ENCODE measurements at places on chromosomes 16 and 17. TPM values are rescaled to one million over a fixed set of nuclear protein-coding genes. Genes with fewer than 3 reads are reported as not detected.

The KCNJ18 gene
- not detected for total RNA-seq

GRCh38 chr16:73846007-73846330, 450.6 kb upstream of the PSMD7 start:
- no peak for DNase-seq

DNA sequence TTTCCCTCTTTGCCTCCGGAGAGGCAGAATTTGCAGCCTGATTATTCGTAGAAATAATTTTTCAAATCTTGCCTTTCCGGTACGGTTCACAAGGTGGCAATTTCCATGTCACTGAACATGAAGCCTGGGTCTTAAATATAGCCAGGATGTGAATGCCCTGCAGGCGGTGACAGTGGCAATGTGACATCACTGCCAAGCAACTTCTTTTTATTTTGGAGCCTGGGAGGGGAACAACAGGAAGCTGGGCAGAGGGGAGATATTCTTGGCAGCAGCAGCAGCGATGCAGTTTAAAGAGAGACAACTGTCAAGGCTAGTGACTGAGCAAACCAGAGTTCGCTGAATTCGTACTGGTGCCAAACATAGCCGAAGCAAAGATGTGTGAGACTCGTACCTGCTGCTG, 171.1 kb downstream of the SNX29 start:
- peak; percentile 16 for DNase-seq

GRCh38 chr16:70770626-70771552, 30.1 kb downstream of the VAC14 start:
- peak; percentile 77 for DNase-seq

- peak; percentile 73 for DNase-seq
Measured at GRCh38 chr17:39573447-39574298, 34.0 kb downstream of the NEUROD2 start.
